ENCODE measurements at places on chromosomes 5 and 9.

DNA sequence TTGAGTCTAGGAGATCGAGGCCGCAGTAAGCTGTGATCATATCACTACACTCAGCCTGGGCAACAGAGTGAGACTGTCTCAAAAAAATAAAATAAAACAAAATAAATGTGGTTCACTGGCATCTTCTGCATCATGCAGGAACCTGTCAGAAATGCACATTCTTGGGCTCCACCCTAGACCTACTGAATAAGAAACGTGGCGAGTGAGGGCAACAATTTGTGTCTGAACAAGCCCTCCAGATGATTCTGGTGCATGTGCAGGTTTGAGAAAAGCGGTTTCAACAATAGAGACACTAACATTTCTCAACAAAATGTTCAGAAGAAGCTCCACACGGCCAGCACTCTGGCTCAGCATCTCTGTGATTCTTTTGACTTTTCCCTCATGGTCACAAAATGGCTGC is 42.8 kb upstream of the CPEB4 start:
- no peak for DNase-seq

DNA sequence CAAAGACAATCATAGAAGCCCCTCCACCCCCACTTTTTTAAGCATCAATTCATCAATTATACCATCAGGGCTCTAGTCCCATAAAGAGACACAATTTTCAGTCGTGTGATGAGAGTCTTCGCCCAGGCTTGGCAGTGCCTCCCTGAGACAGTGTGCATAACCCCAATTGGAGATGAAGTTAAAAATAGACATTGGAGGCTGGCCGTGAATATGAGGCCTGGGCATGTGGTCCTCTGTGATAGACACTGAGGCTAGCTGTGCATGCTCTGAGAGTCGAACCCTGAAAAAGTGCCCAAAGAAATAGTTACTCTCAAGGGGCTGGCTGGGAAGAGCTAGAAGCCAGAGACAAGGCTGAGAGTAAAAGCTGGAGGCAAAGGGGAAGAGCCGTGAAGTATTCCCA is 248.6 kb upstream of the NR4A3 start:
- DNase-seq: no peak

DNA sequence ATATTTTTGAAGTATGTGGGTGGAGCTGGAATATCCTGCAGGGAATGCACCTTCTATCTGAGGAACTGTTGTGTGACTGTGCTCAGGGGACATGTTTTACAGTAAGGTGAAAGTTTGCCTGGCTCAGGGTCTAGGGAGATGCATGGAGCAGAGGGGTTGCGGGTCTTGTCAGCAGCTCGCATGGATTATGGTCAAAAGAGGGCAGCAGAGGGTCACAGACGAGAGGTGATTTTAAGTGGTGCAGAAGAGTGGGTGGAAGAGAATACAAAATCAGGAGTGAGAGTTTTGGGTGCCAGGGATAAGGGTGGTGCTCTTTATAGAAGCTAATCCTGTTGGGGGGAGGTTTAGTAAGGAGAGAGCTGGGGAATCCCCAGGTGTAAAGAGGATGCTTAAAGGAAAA is 53.5 kb upstream of the GRIN3A start:
- peak; percentile 6 for DNase-seq

GRCh38 chr5:82719368-82719767 is 357.8 kb downstream of the TMEM167A start:
- no peak for DNase-seq

DNA sequence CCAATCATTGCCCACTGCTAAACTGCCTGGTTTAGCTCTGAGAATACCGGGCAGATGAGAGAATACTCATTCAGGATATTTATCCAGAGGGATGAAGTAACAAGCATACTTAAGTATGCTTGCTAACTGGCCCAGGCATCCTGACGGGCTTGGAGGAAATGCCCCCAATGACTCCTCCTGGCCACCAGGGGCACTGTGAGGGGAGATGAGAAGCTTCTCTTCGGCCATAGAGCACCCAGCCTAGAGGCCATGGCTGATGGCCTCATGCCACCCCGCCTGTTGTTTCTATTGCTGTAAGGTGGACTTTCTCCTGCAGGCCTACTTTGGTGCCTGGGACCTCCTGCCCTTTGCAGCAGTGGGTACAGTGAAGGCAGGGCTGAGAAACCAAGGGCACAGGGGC is 134.5 kb upstream of the FSTL4 start:
- no peak for DNase-seq

DNA sequence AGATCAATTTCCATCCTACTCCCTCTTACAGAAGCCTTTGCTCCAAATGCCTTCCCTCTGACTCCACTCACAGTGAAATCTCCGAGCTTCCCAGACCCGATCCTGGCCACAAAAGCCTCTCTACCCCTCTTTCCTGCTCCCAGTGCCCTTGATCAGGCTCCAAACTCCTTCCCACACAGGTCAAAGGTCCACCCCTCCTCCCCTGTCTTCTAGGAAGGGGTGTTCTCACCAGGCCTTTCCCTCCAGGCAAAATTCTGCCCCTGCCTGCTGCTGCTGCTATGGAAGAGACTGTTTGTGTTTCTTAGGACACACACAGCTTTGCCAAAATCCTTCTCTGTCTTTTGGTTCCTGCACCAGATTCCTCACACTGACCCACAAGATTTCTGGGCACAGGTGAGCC is 85.8 kb upstream of the ALDH1A1 start:
- peak; percentile 28 for DNase-seq

GRCh38 chr9:71191708-71192107 is 70.3 kb upstream of the TRPM3 start:
- DNase-seq: no peak
